ENCODE measurements at places on chromosomes 2 and 18. TPM values are rescaled to one million over a fixed set of nuclear protein-coding genes. Genes with fewer than 3 reads are reported as not detected.

RNF125 gene
- total RNA-seq = 8.6 TPM

TSGA10 gene
- 7.5 TPM for total RNA-seq

GRCh38 chr2:62370321-62371250 is 135.4 kb downstream of the TMEM17 start:
- no peak for DNase-seq

DNA sequence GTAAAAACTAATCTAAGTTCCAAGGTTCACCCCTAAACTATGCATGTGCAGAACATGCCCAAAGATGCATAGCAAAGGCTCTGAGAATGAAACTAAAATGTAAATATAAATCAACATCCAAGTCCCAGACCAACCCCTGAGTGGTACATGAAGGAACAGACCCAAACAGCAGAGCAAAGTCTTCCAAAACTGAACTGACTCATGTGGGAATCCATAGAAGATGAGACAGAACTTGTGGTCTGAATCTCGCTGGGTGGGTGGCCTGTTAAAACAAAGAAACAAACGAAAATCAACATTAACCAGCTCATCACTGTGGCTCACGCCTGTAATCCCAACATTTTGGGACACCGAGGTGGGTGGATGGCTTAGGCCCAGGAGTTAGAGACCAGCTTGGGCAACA is 29.5 kb upstream of the ATRAID start:
- DNase-seq = no peak

MSTN gene
- 6.2 TPM for total RNA-seq

ZNF385B gene
- 0.89 TPM for total RNA-seq

GRCh38 chr18:5961828-5962150 is 66.5 kb upstream of the TMEM200C start:
- no peak for DNase-seq

FIGN gene
- total RNA-seq = 2.7 TPM

LHCGR gene
- 1.5 TPM for total RNA-seq

- DNase-seq = no peak
Observed at GRCh38 chr2:174680221-174680620, 82.6 kb upstream of the WIPF1 start.

DNA sequence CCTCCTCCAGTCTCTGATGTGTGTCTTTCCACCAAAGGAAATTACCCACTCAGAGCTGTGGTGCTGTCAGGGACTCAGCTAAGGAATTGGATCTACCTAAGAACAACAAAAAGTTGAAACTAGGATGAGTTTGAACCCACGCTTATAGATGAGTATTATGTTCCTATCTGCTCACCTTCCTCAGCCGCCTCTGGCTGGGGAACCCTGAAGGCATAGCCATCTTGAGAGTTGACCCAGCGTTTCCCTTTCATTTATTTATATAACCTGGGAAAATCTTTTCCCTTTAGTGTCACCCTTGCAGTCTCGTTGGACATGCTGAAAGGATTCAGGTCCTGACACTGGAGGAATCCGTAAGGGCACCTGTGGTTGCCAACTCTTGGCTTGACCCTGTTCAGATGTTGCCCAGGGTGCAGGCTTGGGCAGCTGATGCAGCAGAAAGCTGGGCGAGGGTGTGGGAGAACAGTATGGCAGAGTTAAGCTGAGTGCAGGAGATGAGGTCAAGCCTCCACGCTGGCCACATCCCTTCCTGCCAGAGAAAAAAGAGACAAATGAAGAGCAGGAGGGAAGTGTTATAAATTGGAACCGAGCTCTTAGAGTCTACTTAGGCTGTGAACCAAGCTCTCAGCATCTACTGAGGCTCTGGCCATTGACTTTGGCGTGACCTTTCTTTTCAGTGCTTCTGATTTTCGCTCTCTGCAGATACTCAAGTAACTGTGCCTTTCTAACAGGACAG is 1.9 kb downstream of the CDH20 start:
- no peak for DNase-seq

TTC27 gene
- total RNA-seq = 22.5 TPM

- no peak for DNase-seq
Observed at GRCh38 chr18:23643815-23644490, 18.8 kb downstream of the ANKRD29 start.

DNA sequence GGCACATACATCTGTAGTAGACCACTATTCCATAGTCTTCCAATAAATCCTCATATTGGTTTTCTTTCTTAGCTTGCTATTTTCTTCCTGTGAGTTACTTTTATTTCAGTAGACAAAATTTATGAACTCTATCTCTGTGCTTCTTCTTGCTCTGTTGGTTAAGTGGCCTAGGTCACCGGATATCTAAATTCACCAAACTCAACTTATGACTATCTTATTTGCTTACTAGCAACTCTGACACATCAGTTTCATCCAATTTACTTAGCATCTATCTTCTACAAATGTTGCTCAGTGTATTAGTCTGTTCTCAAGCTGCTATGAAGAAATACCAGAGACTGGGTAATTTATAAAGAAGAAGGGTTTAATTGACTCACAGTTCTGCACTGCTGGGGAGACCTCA is 432.5 kb upstream of the FSIP2 start:
- no peak for DNase-seq

AOX1 gene
- 2.6 TPM for total RNA-seq

ATP8B1 gene
- 23.0 TPM for total RNA-seq

- no peak for DNase-seq
Observed at GRCh38 chr18:75364512-75365253, 62.8 kb downstream of the SMIM21 start.

DNA sequence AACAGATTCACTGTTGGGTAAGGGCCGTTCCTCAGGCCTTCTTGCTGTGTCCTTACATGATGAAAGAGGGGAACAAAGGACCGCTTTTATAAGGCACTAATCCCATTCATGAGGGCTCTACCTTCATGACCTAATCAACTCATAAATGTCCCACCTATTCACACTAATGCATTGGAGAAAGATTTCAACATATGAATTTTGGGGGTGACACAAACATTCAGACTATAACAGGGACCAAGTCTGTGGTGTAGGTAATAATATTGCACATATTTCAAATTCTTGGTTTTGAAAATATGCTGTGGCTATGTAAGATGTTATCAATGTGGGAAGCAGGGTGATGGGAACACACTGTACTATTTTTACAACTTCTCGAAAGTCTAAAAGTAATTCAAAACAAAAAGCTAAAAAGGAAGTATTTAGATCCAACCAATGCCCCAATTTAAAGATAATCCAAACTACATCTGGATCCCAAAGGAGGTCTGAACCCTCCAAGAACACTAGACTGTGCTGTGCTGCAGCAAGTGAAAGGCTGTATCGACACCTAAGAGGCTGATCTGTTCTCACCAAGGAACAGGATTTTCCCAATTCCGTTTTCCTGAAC is 82.4 kb upstream of the TGIF1 start:
- no peak for DNase-seq

DNA sequence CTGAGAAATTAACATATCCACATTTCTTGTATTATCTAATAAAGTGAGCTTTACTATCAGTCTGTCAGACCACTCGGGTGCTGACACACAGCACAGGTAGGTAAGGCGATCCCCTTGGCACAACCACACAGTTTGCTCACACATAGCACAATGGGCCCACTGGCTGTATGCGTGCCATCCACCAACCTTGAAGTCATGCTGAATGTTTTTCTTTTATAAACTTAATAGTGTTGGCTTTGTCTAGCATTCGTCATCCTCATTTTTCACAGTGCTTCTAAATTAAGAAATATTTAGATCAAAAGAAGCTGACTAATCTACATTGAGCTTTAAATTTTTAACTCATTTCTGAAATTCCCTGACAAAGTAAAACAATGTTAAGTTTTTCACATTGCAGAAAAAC is 50.0 kb upstream of the PAPOLG start:
- no peak for DNase-seq

GRCh38 chr2:9333591-9334171 is 89.6 kb downstream of the ITGB1BP1 start:
- peak; percentile 51 for DNase-seq

CD8A gene
- total RNA-seq = not detected

GLS gene
- 187 TPM for total RNA-seq

GRCh38 chr18:13594551-13594950 is 131.8 kb downstream of the FAM210A start:
- DNase-seq = no peak

- DNase-seq = no peak
Observed at GRCh38 chr2:160200921-160201320, 849 bp upstream of the ITGB6 start.

- DNase-seq = no peak
Observed at GRCh38 chr18:79616651-79617510, 62.7 kb upstream of the CTDP1 start.

MYOM1 gene
- total RNA-seq = 70.2 TPM

DNA sequence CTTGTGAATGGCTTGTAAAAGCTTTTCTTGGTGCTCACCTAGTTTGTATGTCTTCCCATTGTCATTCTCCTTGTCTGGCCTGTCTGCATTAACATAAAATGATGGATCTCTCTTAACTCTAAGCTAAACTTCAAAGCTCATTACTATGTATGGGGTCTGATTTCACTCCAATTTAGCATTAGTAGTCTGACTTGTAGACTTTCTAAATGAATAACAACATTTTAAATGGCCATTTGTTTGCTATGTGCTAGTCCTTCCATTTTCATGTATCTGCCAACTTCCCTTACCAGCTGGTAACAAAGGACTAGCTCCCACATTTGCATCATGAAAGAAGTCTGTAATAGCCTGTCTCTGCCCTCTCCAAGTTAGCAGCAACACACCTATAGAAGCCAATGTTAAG is 324.2 kb upstream of the RGPD4 start:
- DNase-seq = no peak

DNA sequence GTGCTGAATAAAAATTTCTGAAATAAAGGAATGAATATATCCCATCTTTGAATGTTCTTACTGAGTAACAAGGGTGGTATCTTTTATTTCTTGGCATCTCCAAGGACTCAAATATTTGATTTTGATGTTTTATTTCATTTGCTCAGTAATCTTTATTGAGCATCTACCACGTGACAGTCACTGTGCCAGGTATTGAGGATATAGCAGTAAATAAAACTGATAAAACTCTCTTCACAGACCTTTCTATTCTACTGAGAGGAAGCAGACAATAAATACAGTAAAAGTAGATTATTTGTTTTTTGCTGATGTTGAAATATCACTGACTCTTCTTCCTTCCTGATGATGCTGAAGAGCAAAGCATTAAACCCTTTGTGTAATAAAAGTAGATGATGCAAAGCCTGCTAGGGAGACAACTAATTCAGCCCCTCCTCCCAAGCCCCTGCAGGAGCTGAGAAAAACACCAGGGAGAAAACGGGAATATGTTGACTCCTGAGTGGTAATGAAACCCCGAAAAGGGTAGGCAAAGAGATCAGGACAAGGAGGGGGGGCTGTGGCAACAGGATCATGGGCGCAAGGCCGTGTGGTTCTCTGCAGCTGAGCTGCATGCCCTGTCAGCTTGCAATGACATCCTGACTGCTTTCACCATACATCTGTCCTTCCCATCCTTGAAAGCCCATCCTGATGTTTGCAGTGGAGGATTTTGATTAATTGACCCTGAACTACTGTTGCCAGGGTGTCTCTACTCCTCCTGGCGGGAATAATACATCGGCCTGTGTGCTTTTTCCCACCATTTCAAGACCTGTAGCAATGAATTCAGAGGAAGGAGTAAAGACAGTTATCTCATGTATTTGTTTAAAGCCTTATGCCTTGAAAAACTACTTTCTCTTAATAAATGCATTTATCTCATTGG is 117.4 kb downstream of the EML6 start:
- DNase-seq = no peak

- DNase-seq = no peak
Observed at GRCh38 chr2:143903172-143903856, 616.6 kb downstream of the ZEB2 start.

NR4A2 gene
- total RNA-seq = 5.9 TPM

SELENOI gene
- total RNA-seq = 30.0 TPM
